ENCODE measurements at places on chromosomes 4 and X.

DNA sequence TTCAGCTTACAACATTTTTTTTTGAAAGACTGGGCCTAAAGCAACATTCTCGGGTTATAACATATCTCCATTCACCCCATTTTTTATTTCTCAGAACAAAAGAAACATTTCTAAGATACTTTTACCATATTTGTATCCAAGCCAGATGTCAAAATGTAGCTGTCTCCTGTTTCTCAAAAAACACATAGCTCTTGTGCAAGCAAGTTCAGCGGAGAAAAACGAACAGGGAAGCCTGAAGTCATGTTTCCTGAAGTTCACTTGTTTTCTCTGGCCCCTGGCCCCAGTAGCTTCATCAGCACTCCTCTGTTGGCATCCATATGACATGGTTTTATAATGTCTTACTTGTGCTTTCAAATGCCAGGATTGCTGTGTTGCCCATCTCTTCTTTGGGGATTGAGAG, 218.2 kb downstream of the BANK1 start:
- DNase-seq = no peak

- no peak for DNase-seq
Measured at GRCh38 chrX:148466292-148466691, 34.1 kb upstream of the AFF2 start.

GRCh38 chr4:15742083-15742582, 36.0 kb upstream of the CD38 start:
- no peak for DNase-seq

DNA sequence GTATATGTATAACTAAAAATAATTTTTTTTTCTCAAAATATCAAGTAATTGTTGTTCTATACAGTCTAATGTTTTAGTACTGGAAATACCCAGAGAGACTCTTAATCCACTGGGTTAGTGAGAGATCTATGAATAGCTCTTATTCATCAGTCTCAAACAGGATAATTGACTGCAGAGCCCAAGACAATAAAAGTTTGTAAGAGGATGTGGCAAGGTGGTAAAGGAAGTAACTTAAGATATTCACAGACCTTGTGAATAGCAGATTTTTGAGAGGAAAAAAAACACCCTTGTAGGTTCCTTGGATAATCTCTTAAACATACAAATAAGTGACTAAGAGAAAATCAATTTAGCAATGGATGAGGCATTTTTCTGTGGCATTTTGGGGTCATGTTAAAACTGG, 210.9 kb upstream of the FAM241A start:
- no peak for DNase-seq

- no peak for DNase-seq
Measured at GRCh38 chr4:184850018-184850417, 24.2 kb upstream of the ACSL1 start.

GRCh38 chr4:79185526-79186045, 140.3 kb downstream of the NAA11 start:
- DNase-seq = no peak

- DNase-seq = no peak
Measured at GRCh38 chr4:185142564-185142911, 528 bp upstream of the SLC25A4 start.

DNA sequence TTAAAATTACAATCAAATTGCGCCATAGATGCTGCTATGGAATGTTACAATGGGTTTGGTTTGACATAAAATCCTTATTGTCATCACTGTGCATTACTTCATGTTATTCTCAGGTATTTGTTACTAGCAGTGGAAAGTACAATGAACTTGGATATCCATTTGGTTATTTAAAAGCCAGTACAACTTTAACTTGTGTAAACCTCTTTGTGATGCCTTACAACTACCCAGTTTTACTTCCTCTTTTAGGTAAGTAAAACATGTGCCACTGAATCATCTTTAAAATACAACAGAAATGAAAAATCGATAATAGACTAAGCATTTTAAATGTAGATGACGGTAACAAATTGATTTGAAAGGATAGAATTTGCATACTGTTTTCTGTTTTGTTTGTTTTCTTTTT, 35.6 kb downstream of the INTS6L start:
- DNase-seq = no peak

DNA sequence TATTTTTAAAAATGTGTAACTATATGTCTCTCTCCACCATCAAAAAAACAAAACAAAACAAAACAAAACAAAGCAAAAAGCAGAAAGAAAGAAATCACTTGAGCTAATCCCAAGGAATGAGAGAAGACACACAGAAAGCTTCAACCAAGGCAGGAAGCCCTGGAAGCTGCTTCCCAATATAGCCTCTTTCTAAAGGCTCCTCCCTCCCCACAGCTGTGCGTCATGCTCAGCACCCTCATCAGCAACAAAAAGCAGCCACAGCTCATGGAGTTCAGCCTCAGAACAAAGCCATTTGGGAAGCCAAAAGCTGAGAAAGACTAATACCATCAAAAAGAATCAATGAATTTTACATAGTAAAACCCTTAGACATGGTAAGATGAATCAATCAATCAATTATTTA, 501.6 kb upstream of the SMIM31 start:
- peak; percentile 71 for DNase-seq

DNA sequence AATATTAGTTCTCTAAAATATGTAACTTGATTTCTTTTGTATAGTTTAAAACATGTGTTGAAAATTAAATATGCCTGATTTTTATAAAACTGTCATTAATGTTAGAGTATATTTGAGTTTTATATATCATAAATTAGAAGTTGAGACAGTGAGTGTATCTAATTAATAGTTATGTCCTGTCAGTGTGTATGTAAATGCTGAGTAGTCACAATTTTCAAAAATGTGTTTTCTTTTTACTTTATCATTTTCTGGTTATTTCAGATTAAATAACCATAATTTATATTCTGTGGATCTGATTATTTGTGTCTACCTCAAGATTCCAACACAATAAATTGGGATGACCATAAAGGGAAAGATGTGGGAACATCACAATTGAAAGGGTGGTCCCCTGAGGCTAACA, 82.7 kb upstream of the CXXC4 start:
- no peak for DNase-seq

DNA sequence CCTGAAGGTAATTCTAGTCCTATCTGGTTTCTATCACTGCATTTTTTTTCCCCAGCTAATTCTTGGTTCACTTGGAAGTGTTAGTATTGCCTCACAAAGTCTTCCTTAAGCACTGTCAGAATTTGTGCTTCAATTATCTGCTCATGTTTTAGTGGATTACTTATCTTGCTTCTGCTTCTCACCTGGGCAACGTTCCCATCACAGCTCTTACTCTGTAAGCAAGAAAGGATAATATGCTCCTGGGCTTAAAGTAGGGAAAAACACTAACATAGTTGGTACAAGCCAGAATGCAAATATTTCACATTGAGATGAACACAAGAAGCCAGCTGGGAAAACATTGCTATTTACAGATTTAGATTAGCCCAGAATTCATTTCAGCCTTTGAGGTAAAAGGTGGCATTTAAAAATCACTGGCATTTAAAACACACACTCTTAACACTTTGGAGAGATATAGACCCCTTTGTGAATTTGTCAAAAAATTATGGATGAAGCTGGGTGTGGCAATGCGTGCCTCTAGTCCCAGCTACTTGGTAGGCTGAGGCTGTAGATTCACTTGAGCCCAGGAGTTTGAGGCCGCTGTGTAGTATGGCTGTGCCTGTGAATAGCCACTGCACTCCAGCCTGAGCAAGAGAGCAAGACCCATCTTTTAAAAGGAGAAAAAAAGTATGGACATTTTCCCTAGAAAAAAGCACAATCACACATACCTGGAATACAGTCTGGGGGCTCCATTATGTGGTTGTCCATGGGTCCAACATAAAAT, 6.6 kb upstream of the PTPN13 start:
- DNase-seq = no peak

All from SJCRH30 (cell line).